Fibroblast of the aortic adventitia (primary cell): ENCODE measurements at places on chromosomes 2 and 18. TPM values are rescaled to one million over a fixed set of nuclear protein-coding genes. Genes with fewer than 3 reads are reported as not detected.

B3GNT7 gene
- 0.27 and 0.98 TPM in 2 replicates for total RNA-seq

SERPINB12 gene
- not detected in 2 replicates for total RNA-seq

COLEC12 gene
- 63.9 and 109 TPM in 2 replicates for total RNA-seq

HAAO gene
- total RNA-seq = 0.90 and 5.4 TPM in 2 replicates

STPG4 gene
- 0.09 TPM in 1 of 2 replicates, not detected in the other for total RNA-seq

SLC30A3 gene
- 0.09 and 0.25 TPM in 2 replicates for total RNA-seq

NT5C1B gene
- not detected in 2 replicates for total RNA-seq

TUBB6 gene
- 75.6 and 358 TPM in 2 replicates for total RNA-seq

AKAIN1 gene
- not detected in 2 replicates for total RNA-seq

SRD5A2 gene
- total RNA-seq = 0.09 TPM in 1 of 2 replicates, not detected in the other

PLEKHM3 gene
- 5.0 and 15.1 TPM in 2 replicates for total RNA-seq

GPR75 gene
- total RNA-seq = 0.25 and 2.4 TPM in 2 replicates

TRPM8 gene
- 0.63 TPM in 1 of 2 replicates, not detected in the other for total RNA-seq

CNGA3 gene
- total RNA-seq = 0.18 TPM in 1 of 2 replicates, not detected in the other

IL1B gene
- total RNA-seq = 2.4 TPM in 1 of 2 replicates, not detected in the other

MYO1B gene
- total RNA-seq = 75.3 and 103 TPM in 2 replicates

SULT1C4 gene
- total RNA-seq = 0.33 TPM in 1 of 2 replicates, not detected in the other

CDKL4 gene
- 0.90 and 10.4 TPM in 2 replicates for total RNA-seq

SMCHD1 gene
- 59.6 and 99.0 TPM in 2 replicates for total RNA-seq

ANKRD30B gene
- 0.36 and 2.7 TPM in 2 replicates for total RNA-seq

GULP1 gene
- 30.5 and 42.7 TPM in 2 replicates for total RNA-seq

ANKRD62 gene
- not detected in 2 replicates for total RNA-seq

FEV gene
- not detected in 2 replicates for total RNA-seq

KIAA2012 gene
- total RNA-seq = not detected in 2 replicates

BCS1L gene
- 33.3 and 45.3 TPM in 2 replicates for total RNA-seq

LRRC30 gene
- not detected in 2 replicates for total RNA-seq

SCYGR4 gene
- total RNA-seq = not detected in 2 replicates

PLEKHH2 gene
- total RNA-seq = 5.4 and 20.0 TPM in 2 replicates
